ENCODE measurements at places on chromosomes 7 and 10.

DNA sequence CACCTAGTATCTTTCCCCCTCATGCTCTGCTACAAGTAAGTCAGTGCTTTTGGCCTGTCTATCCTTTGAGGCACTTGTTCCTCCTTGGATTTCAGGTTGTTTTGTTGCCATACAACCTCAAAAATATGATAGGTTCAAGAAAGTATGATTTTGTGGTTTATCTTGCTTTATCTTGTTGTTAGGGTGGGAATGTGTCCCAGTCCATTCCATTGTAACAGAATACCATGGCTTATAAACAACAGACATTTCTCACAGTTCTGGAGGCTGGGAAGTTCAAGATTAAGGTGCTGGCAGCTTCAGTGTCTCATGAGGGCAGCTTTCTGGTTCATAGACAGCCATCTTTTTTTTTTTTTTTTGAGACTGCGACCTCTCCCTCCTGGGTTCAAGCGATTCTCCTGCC, 72.1 kb downstream of the TMEM270 start:
- no peak for DNase-seq

DNA sequence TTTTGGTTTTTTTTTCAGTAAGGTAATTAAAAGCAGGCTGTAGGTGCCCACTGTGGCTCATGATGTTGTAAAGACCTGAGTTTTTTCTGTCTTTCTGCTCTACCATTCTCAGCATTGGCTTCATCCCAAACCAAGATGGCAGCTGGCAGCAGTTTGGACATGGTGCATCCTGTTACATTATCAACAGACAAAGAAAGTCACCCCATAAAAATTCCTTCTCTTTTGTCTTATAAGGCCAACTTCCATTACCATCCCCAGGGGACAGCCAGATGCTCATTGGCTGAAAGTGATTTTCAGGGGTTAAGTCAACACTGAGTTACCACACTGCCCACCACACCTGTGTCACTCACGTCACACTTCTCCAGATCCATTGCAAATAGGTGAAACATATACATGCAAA, 558.4 kb downstream of the SDK1 start:
- DNase-seq = no peak

DNA sequence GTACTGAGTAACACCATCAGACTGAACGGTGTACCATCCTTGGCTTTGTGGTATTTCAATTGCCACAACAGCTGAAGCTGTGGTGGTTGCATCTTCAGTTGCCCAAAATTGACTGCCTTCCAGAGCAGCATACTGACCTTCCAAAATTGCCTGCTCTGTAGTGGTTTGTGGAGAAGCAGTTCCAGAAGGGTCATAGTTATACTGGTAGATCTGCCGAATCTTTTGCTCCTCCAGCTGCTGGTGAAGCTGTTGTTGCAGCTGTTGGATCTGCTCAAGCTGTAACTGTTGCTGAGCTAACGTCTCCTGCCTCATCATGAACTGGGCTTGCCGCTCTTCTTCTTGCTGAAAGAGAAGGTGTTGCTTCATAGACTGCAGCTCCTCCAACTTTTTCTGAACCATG, 212.2 kb downstream of the PCLO start:
- DNase-seq = no peak

DNA sequence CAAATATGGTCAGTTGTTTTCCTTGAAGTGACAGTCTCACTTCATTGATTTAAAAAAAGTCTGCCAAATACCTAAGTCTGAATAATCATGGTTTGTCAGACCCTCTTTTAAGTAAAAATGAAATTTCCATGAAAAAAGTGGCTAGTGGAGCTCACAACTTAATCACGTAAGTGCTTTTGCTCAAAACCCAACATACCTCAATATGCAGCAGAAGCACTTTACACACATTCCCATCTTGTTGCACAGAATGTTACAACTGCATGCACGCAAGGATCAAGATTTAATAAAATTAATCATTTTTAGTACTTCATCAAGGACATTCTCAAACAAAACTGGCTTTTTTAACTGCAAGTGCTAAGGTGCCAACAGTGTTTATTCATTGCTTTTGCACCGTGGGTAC, 21.6 kb downstream of the EZH2 start:
- DNase-seq = no peak

- DNase-seq = peak; percentile 27
These were observed 858 bp downstream of the CCDC136 start for GRCh38 chr7:128792471-128793180.

- DNase-seq = peak; percentile 19
These were observed 343.0 kb downstream of the CRPPA start for GRCh38 chr7:16078076-16078952.

GRCh38 chr7:6106140-6106904, 75.1 kb downstream of the ANKRD61 start:
- DNase-seq = no peak

DNA sequence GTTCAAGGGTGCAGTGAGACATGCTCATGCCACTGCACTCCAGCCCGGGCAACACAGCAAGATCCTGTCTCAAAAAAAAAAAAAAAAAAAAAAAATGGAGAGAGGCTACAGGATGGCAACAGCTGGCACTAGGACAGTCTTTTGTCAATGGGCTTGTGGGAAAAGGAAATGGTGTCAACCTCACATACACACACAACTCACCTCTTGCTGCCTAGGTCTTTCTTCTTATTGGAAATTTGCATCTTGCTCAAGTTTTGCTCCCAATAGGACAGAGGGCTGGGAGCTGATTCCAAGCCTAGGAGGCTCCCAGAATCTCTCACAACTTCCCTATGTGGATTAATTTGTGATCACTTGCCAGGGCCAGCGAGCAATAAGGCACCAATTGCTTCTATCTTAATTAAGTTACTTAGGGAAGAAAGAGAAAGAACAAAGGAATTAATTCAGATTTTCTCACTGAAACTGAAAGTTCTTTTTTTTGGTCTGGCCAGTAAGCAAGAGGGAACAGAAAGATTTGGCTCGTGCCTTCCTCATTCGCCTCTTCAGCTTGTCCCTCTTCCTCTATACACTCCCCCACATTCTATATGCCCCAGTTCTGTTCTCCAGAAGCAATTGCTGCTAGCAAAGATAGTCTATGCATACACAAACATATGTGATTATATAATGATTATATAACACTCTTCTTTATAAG, 33.8 kb downstream of the MAP3K8 start:
- no peak for DNase-seq

DNA sequence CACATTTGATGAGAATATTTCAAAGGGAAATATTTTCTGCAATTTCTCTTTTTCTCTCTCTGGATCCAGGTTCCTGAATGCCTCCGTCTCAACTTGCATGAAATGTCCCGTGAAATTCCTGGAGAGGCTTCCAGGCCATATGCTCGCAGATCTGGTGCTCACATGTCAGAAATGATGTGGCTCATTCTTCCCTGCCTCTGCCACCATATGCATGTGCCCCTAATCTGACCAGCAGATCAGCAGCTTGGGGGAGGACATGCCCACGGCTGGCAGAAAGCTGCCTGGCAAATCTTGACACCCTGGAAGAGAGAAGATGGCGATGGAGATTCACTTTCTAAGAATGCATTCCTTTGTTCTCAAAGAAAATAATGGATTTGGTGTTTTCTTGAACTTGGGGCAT, 490.7 kb downstream of the RPS24 start:
- no peak for DNase-seq

DNA sequence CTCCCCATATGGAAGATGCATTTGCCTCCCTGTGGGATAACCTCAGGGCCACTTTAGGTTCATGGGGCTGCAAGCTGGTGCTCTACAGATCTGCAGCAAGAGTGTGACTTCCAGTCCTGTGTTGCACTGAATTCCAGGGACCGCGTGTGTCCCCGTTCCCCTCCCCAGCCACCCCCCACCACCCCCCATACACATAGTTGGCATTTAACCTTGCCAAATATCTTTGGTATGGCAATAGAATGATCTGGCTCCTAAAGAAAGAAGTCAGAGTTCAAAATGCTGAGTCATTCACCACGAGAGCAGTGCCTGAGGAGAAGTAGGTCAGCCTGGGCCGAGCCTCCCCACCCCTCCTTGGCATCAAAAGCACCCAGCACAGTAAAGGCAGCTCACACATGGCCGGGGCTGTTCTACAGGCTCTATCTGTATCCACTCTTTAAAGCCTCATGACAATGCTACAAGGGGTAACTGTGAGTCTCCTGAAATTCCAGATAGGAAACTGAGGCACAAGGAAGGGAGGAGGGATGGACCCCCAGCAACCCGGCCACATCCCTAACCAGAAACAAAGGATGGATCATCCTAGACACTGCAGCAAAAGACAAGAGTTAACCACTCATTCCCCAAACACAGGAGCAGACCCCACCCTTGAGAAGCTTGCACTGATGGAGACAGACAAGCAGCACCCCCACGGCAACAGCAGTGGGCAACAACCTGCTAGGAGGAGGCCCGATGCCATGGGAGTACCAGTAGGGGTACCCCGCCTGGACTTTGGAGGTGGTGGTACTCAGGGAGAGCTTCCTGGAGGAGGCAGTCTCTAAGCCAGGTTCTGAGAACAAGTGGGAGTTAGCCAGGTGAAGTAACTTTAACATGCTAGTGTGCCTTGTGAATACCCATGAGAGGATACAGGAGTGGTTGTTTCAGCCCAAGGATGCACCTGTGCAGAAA, 70.3 kb upstream of the NANOS1 start:
- peak; percentile 49 for DNase-seq

DNA sequence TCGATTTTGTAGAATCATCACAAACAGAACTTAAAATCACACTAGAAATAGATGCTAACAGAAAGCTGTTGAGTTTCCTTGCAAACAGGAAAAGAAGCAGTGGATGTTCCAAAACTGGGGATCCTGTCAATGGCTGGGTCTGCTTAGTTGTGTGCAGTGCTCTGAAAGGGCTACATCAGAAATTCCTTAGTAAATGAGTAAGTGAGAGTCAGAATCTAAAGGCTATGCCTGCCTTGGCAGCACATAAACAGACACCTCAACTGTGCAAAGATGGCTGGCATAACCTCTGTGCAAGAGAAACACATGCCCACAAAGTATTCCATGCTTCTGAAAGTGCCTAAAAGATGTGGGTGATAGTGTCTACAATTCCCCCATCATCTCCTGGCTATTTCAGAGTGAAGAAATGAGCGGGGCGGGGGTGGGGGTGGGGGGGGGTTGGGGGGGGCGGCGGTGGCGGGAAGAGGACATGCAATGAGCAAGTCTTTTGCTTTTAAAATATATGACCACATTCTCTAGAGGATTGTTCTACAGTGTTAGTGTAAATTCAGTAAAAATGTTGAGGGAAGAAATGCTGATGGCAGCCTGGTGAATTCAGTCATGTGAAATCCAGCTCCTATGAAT, 138.1 kb upstream of the LAMB4 start:
- DNase-seq = no peak
